Upper lobe of right lung (tissue), 1 donor: ENCODE measurements at places on chromosomes 2 and 18.

DNA sequence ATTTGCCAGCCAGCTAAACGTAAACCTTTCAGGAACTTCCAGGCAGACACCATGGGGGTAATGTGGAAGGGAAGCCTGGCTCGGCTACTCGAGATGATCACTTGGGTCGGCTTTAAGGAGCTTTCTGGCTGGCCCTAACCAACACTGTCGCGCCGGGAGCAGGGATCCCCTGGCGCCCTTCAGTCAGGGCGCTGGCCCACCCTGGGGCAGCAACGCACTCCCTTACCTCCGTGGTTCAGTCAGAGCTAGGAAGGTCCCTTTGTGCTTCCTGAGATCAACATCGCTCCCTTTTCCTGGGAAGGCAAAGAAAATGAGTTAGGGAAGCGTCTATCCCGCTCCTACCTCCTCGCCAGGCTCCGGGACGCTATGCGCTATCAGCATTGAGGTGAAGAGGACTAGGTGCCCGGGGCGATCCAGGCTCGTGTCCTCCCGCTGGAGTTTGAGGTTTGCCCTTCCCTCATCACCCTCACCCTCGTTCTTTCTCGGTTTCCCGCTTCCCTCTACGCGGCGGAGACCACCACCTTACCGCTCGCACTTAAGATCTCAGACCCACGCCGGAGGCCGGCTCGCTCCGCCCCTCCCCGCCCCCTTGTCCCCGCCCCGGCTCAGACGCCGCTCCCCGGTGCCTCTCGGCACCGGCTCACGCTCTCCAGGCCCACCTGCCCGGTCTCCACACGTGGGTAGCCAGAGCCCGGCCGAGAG is 449 bp upstream of the ATRAID start:
- no peak for DNase-seq
- peaks cover 38% of the 10 kb centered on the region for H3K36me3 ChIP-seq
- H3K27me3 ChIP-seq, result no peaks in the 10 kb centered on the region
- peak overlapping the region; percentile 70 for H3K4me3 ChIP-seq

- no peaks in the 10 kb centered on the region for H3K36me3 ChIP-seq
- H3K4me3 ChIP-seq, result no peak overlapping the region
- no peak for DNase-seq
Observed at GRCh38 chr18:5662586-5663090, 118.8 kb upstream of the EPB41L3 start.

- no peak overlapping the region for H3K4me3 ChIP-seq
- no peaks in the 10 kb centered on the region for H3K4me1 ChIP-seq
- DNase-seq, result no peak
- no peak overlapping the region for H3K27ac ChIP-seq
- H3K36me3 ChIP-seq, result no peaks in the 10 kb centered on the region
- H3K27me3 ChIP-seq, result peaks cover 32% of the 10 kb centered on the region
Observed at GRCh38 chr2:1868683-1869141, 124.4 kb upstream of the PXDN start.

- no peak for DNase-seq
- H3K27ac ChIP-seq, result peak overlapping the region; percentile 61
- H3K27me3 ChIP-seq, result no peaks in the 10 kb centered on the region
- H3K4me3 ChIP-seq, result no peak overlapping the region
Observed at GRCh38 chr2:64211276-64211921, 67.2 kb upstream of the PELI1 start.

DNA sequence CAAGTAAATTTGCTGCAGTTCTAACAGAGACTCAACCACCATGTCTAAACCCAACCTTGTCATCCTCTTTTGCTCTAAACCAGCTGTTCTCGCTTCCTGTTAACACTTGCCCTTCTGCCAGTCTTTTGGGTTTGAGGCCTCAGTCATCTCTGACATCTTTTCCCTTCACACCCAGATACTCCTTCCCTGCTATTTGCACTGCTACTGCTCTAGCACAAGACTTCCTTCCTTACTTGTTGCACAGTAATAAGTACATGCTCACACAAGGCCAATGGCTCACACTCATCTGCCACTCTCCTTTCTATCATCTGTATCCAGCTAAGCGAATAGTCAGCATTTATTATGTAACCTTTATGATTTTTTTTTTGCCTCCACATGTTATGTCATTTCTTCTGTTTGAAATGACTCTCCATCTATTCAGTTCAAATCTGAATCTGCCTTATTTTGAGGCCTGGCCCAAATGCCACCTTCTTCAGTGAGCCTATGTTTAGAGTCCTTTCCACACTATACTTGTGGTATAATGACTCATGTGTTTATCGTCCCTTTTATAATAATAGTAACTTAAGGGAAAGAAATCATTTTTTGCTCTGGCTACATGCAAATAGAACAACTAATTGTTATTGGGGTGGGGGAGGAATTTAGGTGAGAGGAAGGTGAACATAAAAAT is 22.5 kb upstream of the CDKL4 start:
- peaks cover 61% of the 10 kb centered on the region for H3K36me3 ChIP-seq
- H3K4me3 ChIP-seq, result no peak overlapping the region
- no peaks in the 10 kb centered on the region for H3K27me3 ChIP-seq
- H3K27ac ChIP-seq, result no peak overlapping the region
- no peak for DNase-seq

- H3K27me3 ChIP-seq, result no peaks in the 10 kb centered on the region
- H3K4me3 ChIP-seq, result no peak overlapping the region
- peaks cover 85% of the 10 kb centered on the region for H3K36me3 ChIP-seq
- H3K27ac ChIP-seq, result no peak overlapping the region
- no peak for DNase-seq
- H3K4me1 ChIP-seq, result no peaks in the 10 kb centered on the region
Observed at GRCh38 chr2:239129147-239129920, 271.5 kb downstream of the HDAC4 start.
